ENCODE measurements at places on chromosomes 1 and 21. TPM values are rescaled to one million over a fixed set of nuclear protein-coding genes. Genes with fewer than 3 reads are reported as not detected.

GRCh38 chr1:244370060-244370637 lies 81.6 kb downstream of the ADSS2 start:
- H3K36me3 ChIP-seq, result no peaks in the 10 kb centered on the region
- peaks cover 4% of the 10 kb centered on the region for H3K4me1 ChIP-seq
- H3K4me3 ChIP-seq, result no peak overlapping the region
- DNase-seq, result no peak

DNA sequence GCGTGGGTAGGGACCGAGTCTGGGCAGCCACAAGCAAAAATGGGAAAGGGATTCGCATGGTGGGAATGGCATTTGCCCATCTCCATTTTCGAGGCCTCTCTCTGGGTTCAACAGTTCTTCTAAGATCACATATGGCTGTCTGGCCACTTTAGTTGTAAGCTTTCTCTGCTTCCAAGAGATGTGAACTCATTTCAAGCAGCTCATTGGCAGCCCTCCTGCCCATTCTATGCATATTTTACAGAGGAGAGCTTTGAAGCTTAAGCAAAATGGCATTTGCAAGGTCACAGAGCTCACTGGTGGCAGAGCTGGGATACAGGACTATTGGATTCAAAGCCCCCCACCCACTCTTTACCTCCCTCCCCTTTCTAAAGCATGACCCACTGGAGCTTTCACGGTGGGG lies 93.7 kb downstream of the HHIPL2 start:
- no peak overlapping the region for H3K4me3 ChIP-seq
- peaks cover 3% of the 10 kb centered on the region for H3K36me3 ChIP-seq
- DNase-seq, result no peak
- peaks cover 3% of the 10 kb centered on the region for H3K27me3 ChIP-seq

OPRD1 gene
- total RNA-seq, result not detected

EXTL1 gene
- total RNA-seq, result not detected

PRDM16 gene
- not detected for total RNA-seq

OR2AK2 gene
- not detected for total RNA-seq

MX2 gene
- total RNA-seq, result 5.3 TPM

DNA sequence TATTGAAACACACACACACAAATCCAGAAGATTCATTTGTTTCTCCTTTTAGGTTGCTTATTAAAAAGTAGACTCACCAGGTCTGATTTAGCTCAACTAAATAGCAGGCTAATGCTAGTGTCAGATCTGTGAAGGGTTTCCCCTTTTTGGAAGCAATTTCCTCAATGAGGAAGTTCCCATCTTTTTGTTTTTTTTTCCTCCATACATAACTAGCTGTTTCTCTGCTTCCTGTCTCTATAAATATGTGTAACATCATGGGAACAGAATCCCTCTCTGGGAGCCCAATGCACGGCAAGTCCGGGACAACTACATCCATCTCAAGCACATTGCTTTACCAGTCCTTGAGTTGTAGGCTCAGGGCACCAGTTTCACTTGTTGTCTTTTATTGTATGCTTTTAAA lies 1421.1 kb downstream of the PLA2G4A start:
- no peaks in the 10 kb centered on the region for H3K27me3 ChIP-seq
- DNase-seq, result no peak
- no peak overlapping the region for H3K4me3 ChIP-seq
- H3K36me3 ChIP-seq, result no peaks in the 10 kb centered on the region

DNA sequence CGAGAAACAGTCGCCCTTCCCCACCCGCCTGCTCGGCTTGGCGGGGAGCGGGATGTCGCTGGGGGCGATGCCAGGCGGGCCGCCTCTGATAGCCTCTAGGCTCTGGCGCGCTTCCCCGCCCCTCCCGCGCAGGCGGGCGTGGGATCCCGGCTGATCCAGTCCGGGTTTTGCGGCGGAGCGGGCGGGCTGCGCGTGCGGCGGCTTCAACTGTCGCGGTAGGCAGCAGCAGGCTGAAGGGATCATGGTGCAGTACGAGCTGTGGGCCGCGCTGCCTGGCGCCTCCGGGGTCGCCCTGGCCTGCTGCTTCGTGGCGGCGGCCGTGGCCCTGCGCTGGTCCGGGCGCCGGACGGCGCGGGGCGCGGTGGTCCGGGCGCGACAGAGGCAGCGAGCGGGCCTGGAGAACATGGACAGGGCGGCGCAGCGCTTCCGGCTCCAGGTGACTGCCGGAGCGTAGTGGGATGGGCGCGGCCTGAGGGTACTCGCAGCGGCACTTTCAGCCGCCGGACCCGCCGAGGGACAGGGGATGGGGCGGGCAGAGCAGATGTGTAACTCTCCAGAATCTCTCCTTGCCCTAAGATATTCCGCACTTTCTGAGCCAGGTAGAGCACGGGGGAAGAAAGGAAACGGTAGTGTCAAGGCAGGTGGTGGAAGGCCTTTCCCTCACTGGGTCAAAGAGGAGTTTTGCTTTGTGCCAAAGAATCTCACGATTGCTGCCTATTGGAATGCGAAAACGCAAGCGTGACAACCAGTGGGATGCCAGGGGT lies at the start of gene FAAH:
Gene FAAH (plus strand): TSS at position 210 of the 764 bp plus-strand sequence. CDS start 32 bp downstream, at position 242.
- peak; percentile 36 for DNase-seq
- H3K36me3 ChIP-seq, result peaks cover 9% of the 10 kb centered on the region
- no peak within 1 kb of the TSS for H3K27ac ChIP-seq
- peaks cover 6% of the 10 kb centered on the region for H3K4me1 ChIP-seq
- H3K4me3 ChIP-seq, result peak within 1 kb of the TSS; percentile 63

GRCh38 chr1:150601540-150601939 lies 22.1 kb upstream of the MCL1 start:
- no peak overlapping the region for H3K4me3 ChIP-seq
- peaks cover 19% of the 10 kb centered on the region for H3K4me1 ChIP-seq
- peaks cover 28% of the 10 kb centered on the region for H3K36me3 ChIP-seq
- no peaks in the 10 kb centered on the region for H3K27me3 ChIP-seq

GRCh38 chr1:240109920-240110636 lies 18.4 kb downstream of the FMN2 start:
- H3K27me3 ChIP-seq, result no peaks in the 10 kb centered on the region
- no peaks in the 10 kb centered on the region for H3K4me1 ChIP-seq
- no peak for DNase-seq
- no peak overlapping the region for H3K4me3 ChIP-seq
- H3K36me3 ChIP-seq, result no peaks in the 10 kb centered on the region

OR2L3 gene
- not detected for total RNA-seq

DNA sequence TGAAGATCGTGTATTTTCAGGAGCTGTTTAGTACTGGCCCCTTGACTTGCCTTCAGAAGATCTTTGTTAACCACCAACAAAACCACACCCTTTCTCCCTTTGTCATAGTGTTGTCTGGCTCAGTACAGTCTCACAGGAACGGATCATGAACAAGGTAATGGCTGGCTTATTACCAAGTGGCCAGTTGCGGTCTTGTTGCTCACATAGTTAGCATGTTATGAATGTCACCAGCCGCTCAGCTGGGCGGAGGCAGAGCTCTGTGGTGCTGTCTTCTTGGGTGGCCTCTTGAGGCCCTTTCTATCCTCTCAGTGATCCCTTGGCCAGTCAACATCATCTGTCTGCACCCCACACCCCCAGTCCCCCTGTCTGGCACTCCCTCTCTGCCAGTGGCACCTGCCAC lies 21.4 kb downstream of the CNIH3 start:
- H3K4me1 ChIP-seq, result peaks cover 19% of the 10 kb centered on the region
- peaks cover 15% of the 10 kb centered on the region for H3K27me3 ChIP-seq
- H3K27ac ChIP-seq, result no peak overlapping the region
- H3K4me3 ChIP-seq, result no peak overlapping the region

GPATCH2 gene
- total RNA-seq, result 10.7 TPM

DNA sequence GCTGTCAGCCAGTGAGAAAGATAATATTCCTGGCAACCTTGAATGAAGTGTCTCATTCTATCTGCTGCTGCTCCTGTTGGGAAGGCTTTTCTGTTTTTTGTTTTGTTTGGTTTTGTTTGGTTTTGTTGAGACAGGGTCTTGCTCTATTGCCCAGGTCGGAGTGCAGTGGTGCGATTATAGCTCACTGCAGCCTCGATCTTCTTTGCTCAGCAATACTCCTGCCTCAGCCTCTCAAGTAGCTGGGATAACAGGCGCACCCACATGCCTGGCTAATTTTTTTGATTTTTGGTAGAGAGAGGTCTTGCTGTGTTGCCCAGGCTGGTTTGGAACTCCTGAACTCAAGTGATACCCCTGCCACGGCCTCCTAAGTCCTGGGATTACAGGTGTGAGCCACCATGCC lies 37.6 kb downstream of the BTG3 start:
- H3K4me3 ChIP-seq, result no peak overlapping the region
- H3K4me1 ChIP-seq, result no peaks in the 10 kb centered on the region
- no peak for DNase-seq
- no peaks in the 10 kb centered on the region for H3K36me3 ChIP-seq
- H3K27ac ChIP-seq, result no peak overlapping the region

DNA sequence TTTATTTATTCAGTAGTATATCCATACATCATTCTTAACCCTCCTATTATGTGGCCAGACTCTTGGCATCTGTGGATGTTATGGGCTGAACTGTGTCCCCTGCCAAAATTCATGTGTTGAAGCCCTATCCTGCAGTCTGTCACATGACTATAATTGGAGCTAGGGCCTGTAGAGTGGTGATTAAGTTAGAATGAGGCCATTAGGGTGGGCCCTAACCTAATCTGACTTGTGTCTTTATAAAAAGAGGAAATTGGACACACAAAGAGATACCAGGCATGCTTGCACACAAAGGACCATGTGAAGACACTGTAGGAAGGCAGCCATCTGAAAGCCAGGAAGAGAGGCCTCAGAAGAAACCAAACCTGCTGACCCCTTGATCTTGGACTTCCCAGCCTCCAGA lies 6.6 kb downstream of the ZMYND12 start:
- DNase-seq, result no peak
- no peak overlapping the region for H3K27ac ChIP-seq
- H3K36me3 ChIP-seq, result no peaks in the 10 kb centered on the region
- no peak overlapping the region for H3K4me3 ChIP-seq

ARMH1 gene
- 139 TPM for total RNA-seq

OR2T33 gene
- not detected for total RNA-seq

DYRK3 gene
- total RNA-seq, result 13.0 TPM

CD1B gene
- not detected for total RNA-seq

DNA sequence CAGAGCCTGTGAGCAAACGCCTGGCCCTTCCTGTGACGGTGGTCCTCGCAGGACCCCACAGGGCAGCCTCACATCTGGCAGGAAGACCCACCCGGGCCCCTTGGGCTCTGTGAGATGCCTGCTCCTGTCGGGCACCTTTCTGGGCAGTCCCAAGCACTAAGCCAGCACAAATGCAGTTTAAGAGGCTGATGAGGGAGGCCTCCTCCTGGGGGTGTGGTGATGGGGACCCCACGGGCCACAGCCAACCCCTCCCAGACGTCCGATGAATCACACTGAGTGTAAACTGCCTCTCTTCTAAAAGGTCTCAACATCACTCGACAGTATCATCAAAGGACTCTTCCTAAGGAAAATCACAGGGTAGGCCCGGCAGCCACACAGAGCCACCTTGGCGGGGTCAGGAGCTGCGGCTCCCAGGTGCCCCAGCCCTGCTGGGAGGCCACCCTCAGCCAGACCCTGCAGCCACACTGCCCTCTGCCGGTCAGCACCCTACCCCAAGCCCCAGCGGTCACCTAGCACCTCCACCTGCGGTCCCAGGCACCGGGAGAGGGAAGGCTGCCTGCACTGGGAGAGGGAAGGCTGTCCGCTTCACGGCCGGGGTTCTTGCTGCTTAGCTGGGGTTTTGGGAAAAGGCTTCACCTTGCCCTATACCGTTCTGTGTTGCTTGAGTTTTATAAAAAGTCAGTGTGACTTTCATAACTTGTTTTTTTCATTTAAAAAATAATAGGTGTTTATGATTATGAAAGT lies 3.9 kb upstream of the PRKCZ start:
- H3K27ac ChIP-seq, result no peak overlapping the region
- peak; percentile 28 for DNase-seq
- H3K36me3 ChIP-seq, result no peaks in the 10 kb centered on the region

DNA sequence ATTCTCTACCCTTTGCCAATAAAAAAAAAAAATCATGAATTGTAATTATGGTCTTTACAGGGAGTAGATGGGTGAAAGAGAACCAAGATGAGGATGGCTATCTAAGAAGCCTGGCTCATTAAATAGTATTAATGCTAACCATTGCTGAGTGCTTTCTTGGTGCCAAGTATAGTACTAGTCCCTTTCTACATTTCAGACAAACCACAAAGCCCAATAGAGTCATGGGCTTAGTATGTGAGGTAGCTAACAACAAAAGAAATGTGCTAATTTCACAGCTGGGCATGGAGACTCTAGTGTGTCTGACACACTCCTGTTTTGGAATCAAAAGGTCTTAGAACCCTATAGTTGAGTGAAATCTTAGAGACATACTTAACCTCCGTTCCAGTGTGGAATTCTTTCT lies 84.5 kb upstream of the ESRRG start:
- H3K4me1 ChIP-seq, result no peaks in the 10 kb centered on the region
- no peaks in the 10 kb centered on the region for H3K36me3 ChIP-seq
- no peak for DNase-seq
- no peak overlapping the region for H3K27ac ChIP-seq
- H3K4me3 ChIP-seq, result no peak overlapping the region

DNA sequence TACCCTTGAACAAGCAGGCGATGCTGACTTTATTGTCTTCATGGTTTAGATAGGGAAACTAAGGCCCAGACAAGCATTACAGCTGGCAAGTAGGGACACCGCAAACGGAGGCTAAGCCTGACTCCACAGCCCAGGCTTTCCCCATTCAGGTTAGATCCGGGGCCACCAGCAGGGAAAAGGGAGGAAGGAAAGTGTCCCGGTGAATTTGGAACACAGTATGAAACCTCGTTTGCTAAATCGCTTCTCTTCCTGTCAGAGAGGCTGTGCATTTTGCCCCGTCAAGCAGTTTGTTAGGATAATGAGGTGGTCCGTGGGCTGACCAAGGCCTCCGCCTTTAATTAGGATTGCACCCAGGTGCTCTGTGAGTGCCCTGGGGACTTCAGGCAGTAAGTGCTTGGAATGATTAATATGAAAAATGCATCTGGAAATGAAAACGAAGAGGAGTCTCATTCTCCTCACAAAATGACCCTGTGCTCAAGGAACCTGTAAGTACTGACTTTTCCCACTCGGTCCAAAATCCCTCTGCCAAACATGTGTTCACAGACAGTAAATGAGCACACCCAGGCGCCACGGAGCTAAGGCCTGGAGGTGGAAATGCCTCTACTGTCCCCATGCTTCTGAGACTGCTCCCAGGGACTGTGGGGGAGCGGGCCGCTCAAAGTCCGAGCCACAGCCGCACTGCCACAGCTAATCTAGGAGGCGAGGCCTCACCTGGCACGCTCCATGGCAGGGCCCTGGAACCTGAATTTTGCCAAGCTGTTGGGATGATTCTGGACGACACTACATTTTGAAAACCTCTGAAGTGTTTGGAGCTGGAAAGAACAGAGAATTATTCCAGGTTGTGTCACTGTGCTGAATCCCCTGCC lies 234.1 kb downstream of the SDCCAG8 start:
- no peak for DNase-seq
- no peaks in the 10 kb centered on the region for H3K4me1 ChIP-seq
- no peaks in the 10 kb centered on the region for H3K36me3 ChIP-seq
- H3K27me3 ChIP-seq, result no peaks in the 10 kb centered on the region
- H3K27ac ChIP-seq, result no peak overlapping the region
